ENCODE measurements at places on chromosomes 7 and 10.

DNA sequence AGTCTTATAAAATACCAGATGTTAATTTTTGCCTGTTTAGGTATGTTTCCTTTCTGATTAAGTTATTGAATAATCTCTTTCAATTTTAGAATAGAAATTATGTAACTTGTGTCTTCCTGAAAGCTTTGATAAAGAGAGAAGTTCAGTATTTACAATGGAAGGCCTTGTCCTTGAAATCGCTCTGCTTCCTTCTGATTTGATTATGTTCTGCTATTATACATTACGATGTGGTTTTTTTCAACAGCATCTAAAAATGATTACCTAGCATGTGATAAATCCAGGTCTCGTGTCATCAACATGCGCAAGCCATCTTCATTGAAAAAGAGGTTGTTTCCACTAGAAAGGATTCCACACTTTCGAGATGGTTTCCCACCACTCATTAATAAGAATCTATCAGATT is 96.5 kb upstream of the SLC26A5 start:
- no peak for DNase-seq

DNA sequence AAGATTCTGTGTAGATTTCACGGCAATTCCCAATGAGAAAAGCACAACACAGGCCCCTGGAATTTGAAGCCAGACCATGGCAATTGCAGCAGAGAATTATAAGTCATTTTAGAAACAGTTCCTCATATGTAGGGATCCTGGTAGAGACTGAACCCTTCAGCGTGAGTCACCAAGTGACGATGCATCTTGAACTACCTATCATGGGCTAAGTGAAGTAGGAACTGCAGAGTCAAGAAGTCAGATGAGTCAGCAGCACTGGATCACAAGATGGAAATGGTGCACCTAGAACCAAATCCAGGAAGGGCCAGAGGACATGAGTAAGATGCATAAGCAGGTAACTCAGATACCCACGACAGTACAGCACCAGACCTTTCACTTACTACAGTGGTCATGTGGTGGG is 140.0 kb upstream of the TPK1 start:
- no peak for DNase-seq

- DNase-seq = no peak
Measured at GRCh38 chr10:18886102-18886501, 162.5 kb upstream of the MALRD1 start.

DNA sequence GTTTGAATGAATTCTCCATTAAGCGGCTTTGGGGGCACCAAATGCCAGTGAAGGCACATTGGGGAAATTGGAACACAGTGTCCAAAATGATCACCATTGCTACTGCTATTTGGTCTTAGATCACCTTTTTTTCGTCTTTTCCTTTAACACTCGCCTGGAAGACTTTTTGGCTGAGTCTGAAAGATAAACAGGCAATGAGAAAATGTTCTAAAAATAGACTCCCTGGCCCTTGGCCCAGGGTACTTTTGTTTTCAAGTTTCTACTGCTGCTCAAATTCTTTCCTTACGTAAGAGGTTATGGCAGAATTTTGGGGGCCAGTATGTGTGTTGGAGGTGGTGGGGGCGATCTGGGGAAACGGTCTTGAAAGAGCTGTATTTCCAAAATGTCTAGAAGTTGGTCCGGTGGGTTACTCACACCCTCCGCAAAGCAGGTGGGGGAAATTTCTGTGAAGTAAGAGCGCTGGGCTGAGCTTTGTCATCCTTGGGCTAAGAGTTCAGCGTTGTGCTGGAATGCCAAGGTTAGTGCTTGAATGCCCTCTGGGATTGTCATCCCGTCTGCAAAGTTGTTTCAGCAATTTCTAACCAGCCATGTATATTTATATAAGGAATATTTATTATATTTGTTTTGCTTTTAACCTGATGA is 1.3 kb upstream of the ITPRIP start:
- DNase-seq = peak; percentile 82

DNA sequence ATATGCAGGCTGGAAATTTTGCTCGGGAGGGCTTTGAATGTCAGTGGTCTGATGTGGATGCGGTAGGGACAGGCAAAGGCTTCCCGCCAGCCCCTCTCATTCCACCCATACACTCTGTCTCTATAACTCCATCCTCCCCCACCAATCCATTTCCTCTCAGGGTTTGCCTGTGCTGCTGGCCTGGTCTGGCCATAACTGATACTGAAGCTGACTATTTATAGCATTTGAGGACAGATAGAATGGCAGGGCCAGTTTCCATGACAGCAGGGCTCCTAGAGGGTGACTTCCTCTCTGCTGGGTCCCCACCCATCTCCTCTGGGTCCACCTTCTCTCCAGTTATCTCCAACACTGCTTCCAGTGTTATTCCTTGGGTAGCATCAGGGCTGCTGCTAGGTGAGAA is 6.6 kb upstream of the PDLIM1 start:
- DNase-seq = no peak

DNA sequence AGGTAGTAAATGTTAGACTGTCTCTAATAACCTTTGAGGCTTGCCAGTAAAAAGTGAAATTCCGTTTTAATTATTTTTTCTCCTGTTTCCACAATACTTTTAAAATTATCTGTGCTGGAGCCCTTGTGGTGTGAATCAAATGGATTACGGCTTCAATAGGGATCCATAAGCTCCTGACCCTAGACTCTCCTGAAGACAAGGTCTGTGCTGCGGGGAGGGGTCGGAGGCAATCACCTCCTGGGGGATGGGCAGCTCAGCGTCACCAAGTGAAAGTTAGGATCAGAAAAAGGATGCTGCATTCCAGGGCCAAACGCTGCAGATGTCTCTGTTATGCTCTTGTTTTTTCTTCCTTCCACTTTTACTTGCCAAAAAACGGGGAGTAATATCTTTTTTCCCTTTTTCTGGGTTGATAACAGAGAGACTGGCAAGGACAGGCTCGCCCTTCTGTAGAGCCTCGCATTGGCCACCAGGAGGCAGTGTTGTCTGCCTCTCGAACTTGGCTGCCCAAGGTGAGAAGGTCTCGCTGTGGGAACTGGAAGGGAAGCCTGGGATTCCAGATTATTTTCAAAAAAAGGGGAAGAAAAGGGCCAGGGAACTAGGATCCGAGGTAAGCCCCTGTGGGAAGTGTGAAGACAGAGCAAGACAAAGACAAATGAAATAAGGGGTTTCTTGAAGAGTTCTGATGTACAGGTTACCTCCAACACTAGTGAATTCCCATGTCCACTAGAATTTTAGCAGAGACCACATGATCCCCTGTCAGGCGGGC is 621.9 kb downstream of the ACTR3B start:
- peak; percentile 48 for DNase-seq

DNA sequence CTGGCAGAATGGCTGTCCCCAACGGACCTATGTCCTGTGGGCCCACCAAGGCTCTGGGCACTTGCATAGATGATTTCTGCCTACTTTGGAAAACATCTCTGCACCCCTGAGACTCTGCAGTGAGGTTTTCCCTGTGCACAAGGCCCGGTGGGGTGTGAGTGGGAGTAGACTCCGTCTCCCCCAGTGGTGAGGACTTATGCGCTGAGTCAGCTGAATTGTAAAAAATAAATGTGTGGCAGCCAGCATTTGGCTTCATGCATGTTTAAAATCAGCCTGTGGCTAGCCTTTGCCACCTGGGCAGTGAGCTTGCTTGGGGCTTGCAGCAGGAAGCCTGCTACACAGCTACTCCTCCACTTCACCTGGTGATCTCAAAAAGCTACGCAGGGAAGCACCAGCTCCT is 139.3 kb upstream of the WDR11 start:
- DNase-seq = no peak

GRCh38 chr7:35983626-35984025 is 169.4 kb upstream of the EEPD1 start:
- no peak for DNase-seq

DNA sequence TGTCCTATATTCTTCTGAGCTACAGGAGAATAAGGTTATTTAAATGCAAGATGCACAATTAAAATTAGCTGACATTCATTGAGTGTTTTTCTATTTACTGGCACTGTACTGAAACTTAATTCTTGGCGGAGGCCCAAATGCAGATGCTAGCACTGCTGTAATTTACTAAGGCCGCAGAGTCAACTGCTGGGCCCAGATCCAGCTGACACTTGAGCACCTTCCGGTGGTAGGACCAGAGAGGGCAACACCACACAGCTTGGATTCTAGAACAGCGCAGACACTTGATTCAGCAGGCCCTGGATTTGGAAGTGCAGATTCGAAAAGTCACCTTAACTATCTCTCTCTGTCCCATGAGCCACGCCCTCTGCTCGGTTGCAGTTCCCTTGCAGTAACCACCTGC is 228.6 kb upstream of the TMEM72 start:
- DNase-seq = no peak

DNA sequence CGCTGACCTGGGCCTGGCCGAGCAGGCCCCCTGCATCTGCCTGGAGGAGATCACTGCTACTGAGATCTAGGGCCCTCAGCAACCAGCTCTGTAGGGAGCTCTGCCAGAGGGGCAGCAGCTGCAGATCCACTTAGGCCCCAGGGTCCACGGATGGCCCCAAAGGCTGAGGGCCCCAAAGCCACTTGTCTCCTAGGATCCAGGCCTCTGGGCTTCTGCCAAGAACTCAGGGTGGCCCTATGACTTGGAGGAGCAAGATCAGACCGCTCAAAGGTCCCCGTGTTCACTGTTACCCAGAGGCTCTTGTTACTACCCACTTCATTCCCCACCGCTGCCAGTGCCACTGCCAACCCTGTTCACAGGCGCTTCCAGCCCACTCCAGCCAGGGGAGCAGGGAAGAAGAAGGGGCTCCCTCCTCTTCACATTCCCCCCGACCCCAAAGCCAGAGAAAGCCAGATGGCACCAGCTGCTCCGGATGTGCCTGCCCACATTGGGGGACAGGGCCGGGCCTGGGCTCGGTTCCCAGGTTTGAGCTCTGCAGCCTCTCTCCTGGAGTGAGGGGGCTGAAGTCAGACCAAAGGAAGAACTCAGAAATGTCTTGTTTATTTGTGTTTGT is 7.6 kb downstream of the LZTS2 start:
- DNase-seq = peak; percentile 60

DNA sequence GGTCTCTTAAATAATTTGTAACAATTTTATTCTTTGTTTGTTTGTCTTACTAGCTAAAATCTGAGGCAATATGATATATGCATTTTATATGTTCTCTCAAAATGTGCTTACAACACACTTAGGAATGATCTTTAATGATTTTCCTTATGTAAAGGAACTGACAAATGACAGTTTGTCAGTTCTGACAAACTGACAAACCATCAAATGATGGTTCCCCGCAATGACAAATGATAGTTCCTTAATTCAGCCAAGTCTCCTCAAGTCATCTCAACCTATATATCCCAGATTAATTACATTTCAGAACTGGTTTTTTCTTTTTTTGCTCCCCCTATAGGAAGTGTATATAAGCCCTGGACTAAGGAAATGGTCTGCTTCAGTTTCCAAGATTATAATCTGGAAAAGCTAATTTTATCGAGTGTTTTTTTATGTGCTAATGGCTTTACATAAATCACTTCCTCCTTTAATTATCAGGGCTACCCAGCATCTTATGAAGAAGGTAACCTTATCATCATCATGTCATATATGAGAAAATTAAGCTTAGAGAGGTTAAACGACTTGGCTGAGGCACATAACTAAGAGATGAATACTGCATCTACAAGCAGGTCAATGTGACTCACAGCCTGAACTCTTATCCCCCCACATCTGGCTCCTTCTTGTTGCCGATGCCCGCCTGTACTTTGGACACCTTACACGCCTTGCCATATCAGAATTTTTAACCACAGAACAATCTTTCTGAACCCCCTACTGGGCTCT is 75.1 kb downstream of the RELN start:
- no peak for DNase-seq

DNA sequence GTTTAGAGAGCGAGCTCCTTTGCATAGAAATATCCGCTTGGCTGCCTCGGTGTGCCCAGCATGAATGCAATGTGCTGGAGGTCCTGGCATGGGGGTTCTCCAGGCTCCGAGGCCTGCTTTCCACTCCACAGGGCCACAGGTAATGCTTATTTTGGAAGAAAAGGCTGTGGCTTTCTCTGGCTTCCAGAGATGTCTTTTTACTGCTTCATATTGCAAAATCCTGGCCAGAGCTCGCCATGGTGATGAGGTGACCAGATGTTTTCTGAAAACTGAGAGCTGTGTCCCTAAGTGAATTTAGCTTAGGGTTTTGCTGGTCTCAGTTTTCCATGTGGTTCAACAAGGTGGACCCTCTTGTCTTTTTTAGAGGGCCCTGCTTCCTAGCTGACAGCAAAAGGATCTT is 65.2 kb downstream of the BMPER start:
- peak; percentile 67 for DNase-seq

All from femur (tissue), 1 donor.